ENCODE measurements at places on chromosomes 5 and 9. TPM values are rescaled to one million over a fixed set of nuclear protein-coding genes. Genes with fewer than 3 reads are reported as not detected.

The PCDHA6 gene
- under 0.01 TPM for total RNA-seq

The SOX30 gene
- total RNA-seq = not detected

The THBS4 gene
- total RNA-seq = 0.59 TPM

The CTXN3 gene
- total RNA-seq = not detected

The POLR3G gene
- total RNA-seq = 7.0 TPM
